ENCODE measurements at places on chromosomes 3 and 15.

- no peak for DNase-seq
Observed at GRCh38 chr3:10162185-10162584, 2.5 kb upstream of the IRAK2 start.

GRCh38 chr15:78064544-78064943 lies 13.0 kb downstream of the TBC1D2B start:
- DNase-seq, result no peak

DNA sequence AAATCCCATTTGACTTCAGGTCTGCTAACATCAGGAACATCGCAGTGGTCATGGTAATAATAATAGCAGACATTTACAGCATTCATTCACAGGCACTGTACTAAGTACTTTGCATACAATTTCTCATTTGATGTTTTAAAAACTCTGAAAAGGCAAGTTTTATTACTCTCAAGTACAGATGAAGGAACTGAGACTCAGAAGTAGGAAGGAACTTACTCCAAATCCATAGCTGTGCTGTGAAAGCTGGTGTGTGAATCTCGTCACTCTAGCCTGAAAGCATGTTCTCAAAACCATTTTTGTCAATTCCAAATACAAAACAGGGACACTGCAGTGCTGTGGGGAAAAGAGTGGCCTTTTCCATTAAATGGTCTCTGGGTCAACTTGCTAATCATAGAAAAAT lies 179.9 kb downstream of the FAM43A start:
- no peak for DNase-seq

GRCh38 chr3:127534564-127534963 lies 56.0 kb downstream of the TPRA1 start:
- no peak for DNase-seq

DNA sequence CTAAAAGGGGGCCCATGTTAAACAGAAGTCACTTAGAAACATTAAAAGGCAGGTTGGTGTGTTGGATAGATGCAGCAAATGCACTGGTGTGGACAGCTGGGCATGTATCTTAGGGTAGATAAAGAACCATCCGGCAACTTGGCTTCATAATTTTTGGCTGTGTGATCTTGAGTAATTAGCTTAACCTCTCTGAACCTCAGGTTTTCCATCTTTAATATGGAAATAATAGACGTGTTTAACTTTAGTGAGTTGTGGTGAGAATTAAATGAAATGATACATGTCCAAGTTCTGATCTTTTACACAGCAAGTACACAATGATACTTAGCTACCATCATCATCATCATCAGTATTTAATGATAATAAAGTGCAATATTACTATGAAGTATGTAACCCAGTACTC lies 330.4 kb downstream of the FOXP1 start:
- no peak for DNase-seq

DNA sequence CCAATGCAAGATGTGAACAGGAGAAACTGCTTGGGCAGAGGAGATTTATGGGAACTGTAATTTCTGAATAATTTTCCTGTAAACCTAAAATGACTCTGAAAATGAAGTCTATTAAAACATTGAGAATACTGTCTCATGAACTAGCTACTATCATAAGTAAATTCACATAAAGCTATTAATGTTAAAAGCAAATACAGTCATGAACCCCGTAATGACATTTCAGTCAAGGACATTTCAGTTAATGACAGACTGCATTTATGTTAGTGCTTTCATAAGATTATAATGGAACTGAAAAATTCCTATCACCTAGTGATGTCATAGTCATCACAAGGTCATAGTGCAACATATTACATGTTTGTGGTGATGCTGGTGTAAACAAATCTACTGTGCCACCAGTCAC lies 17.2 kb downstream of the CBLB start:
- no peak for DNase-seq

- no peak for DNase-seq
Observed at GRCh38 chr3:131233900-131234668, 147.5 kb upstream of the NUDT16 start.

DNA sequence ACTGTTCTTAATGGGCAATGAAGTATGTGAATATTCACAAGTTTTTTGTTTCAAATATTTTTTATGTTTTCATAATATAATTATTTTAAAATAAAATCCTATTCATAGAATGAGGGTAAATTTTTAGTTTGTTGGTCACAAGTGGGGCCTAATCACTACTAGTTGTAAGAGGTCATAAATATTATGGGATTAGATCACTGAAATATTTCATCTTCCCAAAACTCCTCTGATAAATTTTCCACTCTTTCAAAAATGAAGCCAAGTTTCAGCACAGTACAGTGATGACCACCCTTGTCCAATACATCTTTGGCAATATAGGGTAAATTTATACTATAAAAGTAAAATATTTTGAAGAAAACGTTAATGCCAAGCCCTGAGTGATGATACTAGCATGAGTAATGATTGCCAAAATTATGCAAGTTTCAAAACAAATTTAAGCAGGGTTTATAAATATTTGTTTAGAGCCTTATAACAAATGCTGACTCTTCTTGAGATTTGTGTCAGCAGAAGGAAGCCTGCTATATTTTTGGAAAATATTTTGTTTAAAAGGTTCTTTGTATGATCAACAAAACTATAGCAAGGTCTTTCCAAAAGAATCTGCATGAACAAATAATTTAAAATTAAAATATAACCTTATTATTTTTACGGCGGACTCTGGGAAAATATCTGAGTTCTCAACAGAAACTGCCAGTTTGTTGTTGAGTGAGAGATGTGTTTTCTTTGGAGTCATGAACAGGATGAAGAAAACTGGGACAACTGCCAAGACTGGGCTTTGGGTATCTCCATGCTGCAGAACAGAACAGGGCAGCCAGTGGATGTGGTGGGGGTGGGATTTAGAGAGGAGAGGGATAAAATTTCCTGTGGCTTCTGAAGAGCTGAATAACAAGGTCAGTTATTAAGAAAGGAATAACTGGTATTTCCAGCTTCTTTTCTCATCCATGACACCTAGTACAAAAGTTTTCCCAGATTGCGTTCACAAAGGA lies 17.9 kb upstream of the TM4SF1 start:
- no peak for DNase-seq

DNA sequence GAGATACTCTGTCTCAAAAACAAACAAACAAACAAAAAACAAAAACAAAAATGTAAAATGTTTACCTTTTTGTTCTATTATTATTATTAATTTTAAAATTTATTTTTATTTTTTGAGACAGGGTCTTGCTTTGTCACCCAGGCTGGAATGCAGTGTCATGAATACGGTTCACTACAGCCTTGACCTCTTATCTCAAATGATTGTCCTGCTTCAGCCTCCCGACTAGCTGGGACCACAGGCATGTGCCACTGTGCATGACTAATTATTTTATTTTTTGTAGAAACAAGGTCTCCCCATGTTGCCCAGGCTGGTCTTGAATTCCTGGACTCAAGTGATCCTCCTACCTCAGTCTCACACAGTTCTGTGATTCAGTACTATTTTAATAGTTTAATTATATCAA lies 5.7 kb upstream of the SLC25A26 start:
- no peak for DNase-seq

- DNase-seq, result no peak
Observed at GRCh38 chr3:17782751-17783150, 40.3 kb upstream of the TBC1D5 start.

GRCh38 chr15:78228356-78228996 lies 5.9 kb downstream of the ACSBG1 start:
- DNase-seq, result no peak

- DNase-seq, result no peak
Observed at GRCh38 chr15:54119051-54119450, 140.8 kb downstream of the UNC13C start.

- no peak for DNase-seq
Observed at GRCh38 chr3:46299608-46300460, 54.1 kb upstream of the CCR2 start.

DNA sequence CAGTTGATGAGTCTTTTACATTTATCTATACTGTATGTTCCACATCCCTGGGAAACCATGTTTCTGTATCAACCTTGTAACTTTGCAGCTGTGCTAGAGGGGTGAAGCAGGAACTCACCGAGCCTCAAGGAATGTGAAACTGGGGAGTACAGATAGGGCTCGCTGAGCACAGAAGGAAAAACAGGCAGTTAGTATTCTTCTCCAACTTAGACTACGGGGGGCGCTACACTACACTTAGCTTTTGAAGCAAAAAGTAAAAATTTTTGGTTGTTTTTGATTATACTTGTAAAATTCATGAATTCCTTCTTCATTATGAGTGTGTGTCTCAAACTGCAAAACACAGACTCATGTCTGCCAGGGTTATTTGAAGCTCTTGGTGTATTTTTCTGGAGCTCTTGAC lies 132.7 kb upstream of the RGMA start:
- DNase-seq, result no peak

DNA sequence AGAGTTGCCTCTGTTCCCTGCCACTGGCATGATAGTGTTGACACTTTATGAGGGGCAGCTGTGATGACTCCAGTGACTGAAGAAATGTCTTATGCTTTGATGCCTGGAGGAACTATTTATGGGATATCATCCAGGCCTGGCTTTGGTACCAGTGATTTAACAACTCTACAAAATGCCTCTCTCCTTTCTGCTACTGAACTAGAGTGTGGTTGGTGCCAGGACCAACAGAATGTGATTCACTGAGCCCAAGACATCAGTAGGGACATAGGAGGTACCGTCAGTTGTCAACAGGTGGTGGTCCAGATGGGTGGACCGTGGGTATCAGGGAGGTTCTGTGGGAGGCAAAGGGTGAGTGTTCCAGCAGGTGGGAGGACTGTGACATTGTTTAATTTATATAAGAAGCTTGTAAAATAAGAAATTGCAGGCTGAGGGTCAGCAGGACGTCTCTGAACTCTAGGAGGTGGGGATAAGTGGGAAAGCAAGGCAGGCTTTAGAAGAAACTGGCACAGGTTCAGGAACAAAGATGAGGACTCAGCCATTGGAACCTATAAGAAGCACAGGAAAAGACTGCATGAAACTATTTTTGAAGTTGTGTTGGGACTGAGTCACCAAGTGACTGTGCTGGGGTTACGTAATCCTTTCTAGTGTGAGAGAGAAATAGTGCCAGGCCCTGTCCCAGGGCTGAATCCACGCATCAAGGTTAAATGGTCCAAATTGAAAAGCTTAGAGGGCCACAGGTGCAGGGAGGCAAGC lies 28.5 kb upstream of the SLC7A14 start:
- no peak for DNase-seq

DNA sequence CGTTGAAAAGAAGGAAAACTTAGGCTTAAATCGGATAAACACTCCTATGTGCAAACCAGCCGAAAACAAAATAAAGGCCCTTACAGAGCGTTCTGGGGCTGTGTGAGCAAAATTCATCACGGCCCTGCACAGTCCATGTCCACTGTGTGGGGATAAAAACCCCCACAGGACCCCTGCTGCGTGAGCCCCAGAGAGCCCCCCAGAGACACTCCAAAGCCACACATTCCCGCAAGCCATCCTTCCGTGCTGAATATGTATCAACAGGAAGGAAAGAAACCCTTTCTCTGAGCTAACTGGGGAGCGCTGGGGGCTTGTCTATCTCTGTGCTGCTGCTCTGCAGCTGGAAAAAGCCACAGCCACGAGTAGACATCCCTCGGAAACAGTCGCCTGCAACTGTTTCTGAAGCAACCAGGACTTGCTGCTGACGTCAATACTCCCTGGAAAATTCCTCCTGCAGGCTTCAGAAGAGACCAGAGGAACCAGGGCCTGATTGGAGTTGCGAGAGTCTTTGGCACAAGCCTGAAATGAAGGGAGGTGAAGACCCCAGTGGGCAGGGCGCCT lies 72.7 kb downstream of the NUP210 start:
- no peak for DNase-seq

DNA sequence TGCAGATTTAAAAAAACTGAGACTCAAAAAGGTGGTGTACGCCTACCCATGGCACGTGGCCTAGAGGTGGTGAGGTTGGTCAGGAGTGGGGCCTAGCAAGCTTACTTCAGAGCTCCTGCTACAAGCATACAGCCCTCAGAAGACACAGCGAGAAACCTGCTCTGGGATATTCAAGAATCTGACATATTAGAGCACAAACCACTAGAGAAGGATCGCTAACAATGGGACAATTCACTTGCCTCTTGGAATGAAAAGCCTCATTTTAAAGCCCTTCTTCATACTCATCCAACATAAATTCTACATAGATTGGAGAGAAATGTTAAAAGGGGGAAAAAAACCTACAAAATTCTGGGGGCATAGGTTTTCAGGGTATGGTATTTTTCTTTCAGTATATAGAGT lies 118.0 kb upstream of the ARHGEF3 start:
- no peak for DNase-seq

- no peak for DNase-seq
Observed at GRCh38 chr3:141336672-141337522, 31.4 kb upstream of the ZBTB38 start.

DNA sequence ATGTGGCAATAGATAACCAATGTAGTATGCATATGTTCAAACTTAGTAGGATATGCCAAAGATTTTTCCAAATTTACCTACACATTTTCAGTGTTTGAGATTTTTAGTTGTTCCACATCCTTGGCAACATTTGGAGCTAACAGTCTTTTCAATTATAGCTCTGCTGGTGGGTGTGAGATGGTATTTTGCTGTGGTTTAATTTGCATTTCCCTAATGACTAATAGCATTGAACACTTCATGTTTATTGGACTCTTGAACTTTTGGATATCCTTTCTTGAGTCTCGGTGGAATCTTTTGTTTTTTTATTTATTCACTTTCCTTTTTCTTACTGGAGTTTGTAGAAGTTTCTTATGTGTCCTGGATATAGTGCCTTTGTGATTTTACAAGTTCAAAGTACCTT lies 11.0 kb upstream of the ILDR1 start:
- DNase-seq, result no peak

- DNase-seq, result no peak
Observed at GRCh38 chr3:78130741-78131290, 1090.9 kb downstream of the ROBO2 start.

DNA sequence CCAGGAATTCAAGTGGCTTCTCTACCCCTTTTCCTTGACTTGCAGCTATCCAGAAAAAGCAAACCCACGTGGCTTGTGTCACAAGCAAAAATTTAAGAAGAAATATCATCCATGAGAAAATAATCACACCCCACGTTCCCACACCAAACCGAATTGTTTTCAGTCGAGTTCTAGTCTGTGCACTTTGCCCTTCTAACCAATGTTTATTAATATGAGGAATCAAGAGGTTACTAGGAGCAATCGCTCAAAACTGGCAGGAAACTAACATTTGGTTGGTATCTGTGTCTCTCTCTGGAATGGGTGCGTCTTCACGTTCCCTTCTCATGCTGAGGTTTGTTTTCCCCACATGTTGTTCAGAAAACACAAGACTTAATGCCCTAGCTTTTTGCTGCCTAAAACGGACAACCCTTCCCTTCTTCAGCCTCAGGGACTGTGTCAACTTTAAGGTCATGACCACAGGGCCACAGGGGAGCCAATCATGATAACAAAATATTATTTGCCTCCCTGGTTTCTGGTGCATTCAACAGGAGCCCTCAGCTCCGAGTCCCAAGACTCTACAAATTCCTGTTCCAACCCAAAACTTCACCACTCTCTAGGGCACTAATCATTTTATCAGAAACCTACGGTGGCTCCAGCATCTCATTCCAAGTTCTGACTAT lies 41.4 kb upstream of the LMCD1 start:
- DNase-seq, result no peak

- DNase-seq, result no peak
Observed at GRCh38 chr3:193833592-193833991, 240.6 kb downstream of the OPA1 start.

GRCh38 chr15:68512052-68512451 lies 66.7 kb upstream of the CORO2B start:
- DNase-seq, result no peak
